ENCODE measurements at places on chromosomes 12 and 14. TPM values are rescaled to one million over a fixed set of nuclear protein-coding genes. Genes with fewer than 3 reads are reported as not detected.

KRT73 gene
- not detected for total RNA-seq

ASIC1 gene
- total RNA-seq: 2.1 TPM

PTPRQ gene
- total RNA-seq: 0.04 TPM

SIX1 gene
- 0.12 TPM for total RNA-seq

ASPG gene
- 59.2 TPM for total RNA-seq

MIP gene
- total RNA-seq: not detected

MLXIP gene
- total RNA-seq: 13.1 TPM

TEX52 gene
- not detected for total RNA-seq

LMO3 gene
- total RNA-seq: 0.24 TPM

KIF5A gene
- 0.16 TPM for total RNA-seq

SLCO1A2 gene
- total RNA-seq: not detected

TTC9 gene
- total RNA-seq: 40.5 TPM

SIX4 gene
- total RNA-seq: 0.20 TPM

- ATAC-seq: no peak
Observed at GRCh38 chr12:47067176-47067575, 12.2 kb upstream of the PCED1B start.

DNA sequence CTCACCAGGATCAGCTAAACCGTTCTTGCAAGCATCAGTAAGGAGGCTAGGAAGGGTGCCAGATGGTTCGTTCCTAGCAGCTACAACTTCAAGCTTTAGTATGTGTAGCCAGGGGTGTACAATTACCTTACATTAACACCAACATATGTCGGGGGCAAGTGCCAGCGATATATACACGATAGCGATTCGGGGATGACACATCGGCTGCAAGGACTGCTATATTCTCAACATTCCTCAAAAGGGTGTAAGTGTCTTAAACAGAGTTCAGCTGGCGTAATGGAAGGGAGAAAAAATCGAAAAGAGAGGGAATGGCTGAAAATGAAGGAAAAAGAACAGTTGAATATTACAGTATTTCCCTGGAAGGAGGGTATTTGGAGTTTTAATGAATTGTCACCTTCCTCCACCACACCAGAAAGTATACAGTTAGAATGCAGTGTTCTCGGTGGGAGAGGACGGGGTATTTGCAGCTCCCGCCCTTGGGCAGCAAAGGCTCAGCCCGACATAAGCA lies 545 bp downstream of the LIMA1 start:
- peak; percentile 27 for ATAC-seq

- ATAC-seq: peak; percentile 71
Observed at GRCh38 chr14:64296561-64296960, 2.4 kb upstream of the ESR2 start.

GRCh38 chr12:95336387-95337067 lies 118.9 kb downstream of the VEZT start:
- ATAC-seq: peak; percentile 94

- ATAC-seq: no peak
Observed at GRCh38 chr12:44777044-44777443, 99.1 kb downstream of the NELL2 start.

DNA sequence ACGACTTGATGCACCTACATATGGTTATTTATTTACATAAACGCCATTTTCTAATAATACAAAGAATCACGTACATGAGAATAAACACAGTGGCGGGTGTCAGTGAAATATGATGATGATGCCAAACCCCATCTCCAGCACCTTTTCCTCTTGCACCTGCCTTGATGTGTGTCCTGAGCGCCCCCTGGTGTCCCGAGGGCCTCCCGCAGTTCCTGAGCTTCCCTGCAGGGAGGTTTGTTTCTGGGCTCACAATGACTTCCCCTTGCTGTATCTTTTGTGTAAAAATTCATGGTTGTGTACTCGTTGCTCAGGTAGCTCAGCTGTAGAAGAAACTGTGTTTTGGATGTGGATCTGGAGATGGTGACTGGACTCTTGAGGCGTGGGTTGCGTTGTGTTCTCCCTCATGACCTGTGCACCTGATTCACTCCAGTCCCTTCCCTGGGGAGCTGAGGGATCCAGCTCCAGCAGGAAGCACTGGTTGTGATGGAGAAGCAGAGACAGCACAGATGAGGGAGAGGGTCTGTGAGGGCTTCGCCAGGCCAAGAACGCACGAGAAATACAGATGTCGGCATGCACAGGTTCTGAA lies 1037.8 kb downstream of the TMEM121 start:
- no peak for ATAC-seq

GRCh38 chr12:102876883-102877282 lies 40.2 kb downstream of the PAH start:
- no peak for ATAC-seq

DNA sequence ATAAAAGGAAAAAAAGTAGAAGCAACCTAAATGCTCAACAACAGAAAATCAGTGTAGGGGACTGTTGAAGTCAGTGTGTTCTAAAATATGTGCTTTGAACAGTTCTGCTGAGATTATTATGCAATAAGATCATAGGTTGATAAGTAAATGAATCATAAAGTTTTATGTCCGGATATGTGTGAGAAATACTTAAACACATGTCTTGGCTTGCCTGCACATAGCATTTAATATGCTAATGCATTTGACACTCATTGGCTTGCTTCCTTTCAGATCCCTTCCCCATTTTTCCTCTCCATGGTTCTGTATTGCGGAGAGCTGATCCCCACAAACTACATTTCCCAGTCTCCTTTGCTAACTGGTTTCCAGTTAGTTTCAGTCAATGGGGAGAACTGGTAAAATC lies 573.8 kb upstream of the TBX3 start:
- peak; percentile 93 for ATAC-seq

DNA sequence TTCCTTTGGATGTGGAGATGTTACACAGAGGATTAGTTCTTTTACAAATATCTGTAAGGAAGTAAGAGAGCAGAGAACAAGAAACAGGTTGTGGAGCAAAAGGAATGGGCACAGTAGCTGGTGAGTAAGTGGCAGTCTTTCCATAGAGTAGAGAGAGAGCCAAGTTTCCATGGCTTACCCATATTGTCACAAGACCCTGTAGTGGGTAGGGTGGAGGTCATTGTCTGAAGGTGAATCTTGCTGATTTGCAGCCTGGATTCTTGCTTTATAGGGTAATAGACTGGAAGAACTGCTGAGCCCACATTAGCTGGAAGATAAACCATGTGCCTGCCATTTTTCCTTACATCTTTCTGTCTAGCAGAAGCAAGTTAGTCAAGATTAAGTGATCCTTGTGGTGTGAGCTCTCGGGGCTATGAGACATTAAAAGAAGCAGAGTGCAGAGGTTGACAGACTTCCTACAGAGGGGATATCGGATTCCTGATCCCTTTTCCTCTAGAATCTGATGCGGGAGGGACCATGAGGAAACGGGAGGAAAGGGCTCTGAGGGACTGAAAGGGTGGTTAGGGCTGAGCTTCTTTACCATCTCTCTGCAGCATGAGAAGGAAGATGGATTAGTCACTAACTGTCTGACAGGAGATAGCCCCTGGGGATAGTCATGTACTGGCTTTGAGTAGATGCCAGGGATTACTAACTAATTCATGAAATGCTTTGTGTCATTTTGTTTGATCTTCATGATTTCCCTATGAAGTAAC lies 44.0 kb upstream of the LRTM2 start:
- peak; percentile 82 for ATAC-seq

GRCh38 chr12:50887191-50887590 lies 44.5 kb downstream of the TMPRSS12 start:
- no peak for ATAC-seq

- peak; percentile 84 for ATAC-seq
Observed at GRCh38 chr14:20682435-20683124, 1.8 kb upstream of the RNASE4 start.

DNA sequence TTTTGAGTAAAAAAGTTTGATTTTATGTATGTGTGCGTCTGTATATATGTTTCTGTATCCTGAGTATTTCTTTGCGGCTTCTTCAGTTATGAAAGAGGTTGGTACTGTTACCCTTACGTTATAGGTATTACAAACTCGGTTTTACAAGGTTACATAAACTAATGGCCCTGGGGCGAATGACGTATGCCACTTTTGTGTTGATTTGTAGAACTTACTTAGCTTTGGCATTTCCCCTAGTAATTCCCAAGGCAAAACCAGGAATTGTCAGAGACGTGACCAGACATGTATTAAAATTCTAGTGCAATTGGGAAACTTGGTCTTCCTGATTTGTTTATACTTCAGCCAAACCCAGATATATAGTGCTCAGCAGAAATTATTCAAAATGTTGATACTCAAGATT lies 93.3 kb downstream of the DUSP16 start:
- peak; percentile 75 for ATAC-seq

DNA sequence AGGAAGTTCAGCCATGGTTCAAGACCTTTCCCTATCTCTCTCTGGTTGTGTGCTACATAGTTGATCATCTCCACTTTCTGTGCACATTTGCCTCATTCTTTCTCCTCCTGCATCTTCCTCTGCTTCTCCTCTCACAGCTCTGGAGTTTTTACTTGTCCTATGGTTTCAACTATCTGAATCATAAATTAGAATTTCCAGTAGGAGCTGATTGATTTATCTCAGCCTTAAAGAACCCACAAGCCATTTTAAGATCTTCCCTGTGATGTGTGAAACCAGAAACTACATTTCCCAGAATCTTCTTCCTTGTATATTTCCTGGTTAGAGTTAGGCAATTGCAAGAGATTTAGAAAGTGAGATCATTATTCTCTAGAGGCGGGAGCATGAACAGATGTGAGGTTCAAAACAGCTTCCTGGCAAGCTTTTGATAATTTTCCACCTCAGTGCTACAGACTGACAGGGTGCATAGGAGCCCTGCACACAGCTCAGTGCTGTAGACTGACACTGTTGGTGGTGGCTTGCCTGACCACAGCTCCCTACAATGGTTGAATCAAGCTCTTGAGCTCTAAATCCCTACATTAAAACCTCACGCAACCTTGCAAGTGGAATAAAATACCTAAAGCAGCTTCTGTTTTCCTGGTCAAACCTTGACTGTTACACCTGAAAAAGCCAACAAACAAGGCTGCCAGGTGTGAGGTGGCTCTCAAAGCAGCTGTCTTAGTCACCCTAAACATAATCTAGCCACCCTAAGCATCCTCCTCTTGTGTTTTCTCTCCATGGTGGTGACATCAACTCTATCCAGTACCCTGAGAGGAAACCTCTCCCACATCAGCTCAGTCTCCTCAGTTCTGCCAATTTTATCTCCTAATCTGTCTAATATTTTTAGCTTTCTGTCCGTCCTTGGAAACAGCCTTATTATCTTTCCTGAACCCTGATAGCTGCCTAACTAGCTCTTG lies 21.5 kb upstream of the IFNG start:
- peak; percentile 75 for ATAC-seq

DNA sequence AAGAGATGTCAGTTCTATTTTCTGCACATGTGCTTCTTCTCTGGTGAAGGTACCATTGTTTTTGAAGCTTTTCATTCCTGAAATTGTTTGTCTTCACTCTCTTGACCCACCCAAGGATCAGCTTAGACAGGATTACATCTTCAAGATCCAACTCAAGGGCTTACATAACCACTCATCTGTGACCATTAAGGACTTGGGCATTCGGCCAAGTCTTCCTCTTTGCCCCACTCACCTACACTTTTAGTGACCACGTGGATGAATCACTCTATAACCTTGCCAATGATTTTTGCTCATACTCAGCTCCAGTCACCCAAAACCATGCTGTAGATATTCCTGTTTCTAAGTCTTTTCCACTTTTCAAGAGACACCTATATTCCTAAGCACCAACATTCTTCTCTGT lies 36.5 kb upstream of the SSTR1 start:
- ATAC-seq: no peak

Measured in esophagus mucosa (tissue), 1 donor.